ENCODE measurements at places on chromosomes 3 and 15. TPM values are rescaled to one million over a fixed set of nuclear protein-coding genes. Genes with fewer than 3 reads are reported as not detected.

The LRRC2 gene
- 0.06 TPM for polyA plus RNA-seq

The FRMD5 gene
- polyA plus RNA-seq: 0.30 TPM

The CFAP91 gene
- not detected for polyA plus RNA-seq

The CD200 gene
- polyA plus RNA-seq: 40.9 TPM

The ERC2 gene
- polyA plus RNA-seq: not detected

The SLC15A2 gene
- 2.0 TPM for polyA plus RNA-seq

The PRTG gene
- not detected for polyA plus RNA-seq

The SV2B gene
- polyA plus RNA-seq: 0.01 TPM

The EFCAB12 gene
- 0.71 TPM for polyA plus RNA-seq

The NANOGP8 gene
- polyA plus RNA-seq: not detected

The P3H2 gene
- not detected for polyA plus RNA-seq

The DAZL gene
- polyA plus RNA-seq: not detected

The WDR93 gene
- not detected for polyA plus RNA-seq

The GNL3 gene
- 64.0 TPM for polyA plus RNA-seq

The CACNA1D gene
- not detected for polyA plus RNA-seq

The TMEM89 gene
- polyA plus RNA-seq: not detected

The SIDT1 gene
- polyA plus RNA-seq: 47.5 TPM

The CCR1 gene
- polyA plus RNA-seq: 5.8 TPM

The COL6A5 gene
- not detected for polyA plus RNA-seq

The ADCY5 gene
- not detected for polyA plus RNA-seq

The NRROS gene
- 18.9 TPM for polyA plus RNA-seq

The CMTM8 gene
- polyA plus RNA-seq: 0.25 TPM

The STRIT1 gene
- not detected for polyA plus RNA-seq

The NKIRAS1 gene
- 2.8 TPM for polyA plus RNA-seq

The STARD5 gene
- polyA plus RNA-seq: 8.4 TPM

The DCUN1D1 gene
- 20.8 TPM for polyA plus RNA-seq

The UBAP1L gene
- polyA plus RNA-seq: 0.26 TPM

The CLDN11 gene
- polyA plus RNA-seq: not detected

The TTLL13 gene
- polyA plus RNA-seq: 0.08 TPM

The ZNF609 gene
- polyA plus RNA-seq: 10.2 TPM

The MRPL3 gene
- polyA plus RNA-seq: 54.6 TPM

The GXYLT2 gene
- polyA plus RNA-seq: not detected

Data from IgD-negative memory B cell (primary cell).